Activated T-helper 1 cell treated with anti-CD3 and anti-CD28 coated beads, Interleukin-2, amount 50 U/mL, for 16 hours (primary cell): ENCODE measurements at places on chromosomes 5 and 9.

DNA sequence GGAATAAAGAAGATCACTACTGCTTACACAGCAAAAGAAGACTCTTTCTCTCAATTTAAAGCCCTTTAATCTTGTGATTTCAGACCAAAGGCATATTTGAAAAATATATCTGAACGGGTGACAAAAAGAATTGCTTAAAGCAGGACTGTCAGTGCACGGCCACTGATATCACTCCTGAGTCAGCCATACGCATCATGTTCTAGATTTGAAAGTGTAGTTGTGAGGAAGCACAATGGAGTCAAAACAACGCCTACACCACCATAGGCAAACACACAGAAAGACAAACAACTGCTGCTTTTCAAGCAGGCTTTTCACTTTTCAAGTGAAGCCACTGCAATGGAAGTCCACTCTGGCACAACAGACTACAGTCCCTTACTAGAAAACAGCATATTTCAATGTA, 141.7 kb downstream of the AUH start:
- no peak for DNase-seq

DNA sequence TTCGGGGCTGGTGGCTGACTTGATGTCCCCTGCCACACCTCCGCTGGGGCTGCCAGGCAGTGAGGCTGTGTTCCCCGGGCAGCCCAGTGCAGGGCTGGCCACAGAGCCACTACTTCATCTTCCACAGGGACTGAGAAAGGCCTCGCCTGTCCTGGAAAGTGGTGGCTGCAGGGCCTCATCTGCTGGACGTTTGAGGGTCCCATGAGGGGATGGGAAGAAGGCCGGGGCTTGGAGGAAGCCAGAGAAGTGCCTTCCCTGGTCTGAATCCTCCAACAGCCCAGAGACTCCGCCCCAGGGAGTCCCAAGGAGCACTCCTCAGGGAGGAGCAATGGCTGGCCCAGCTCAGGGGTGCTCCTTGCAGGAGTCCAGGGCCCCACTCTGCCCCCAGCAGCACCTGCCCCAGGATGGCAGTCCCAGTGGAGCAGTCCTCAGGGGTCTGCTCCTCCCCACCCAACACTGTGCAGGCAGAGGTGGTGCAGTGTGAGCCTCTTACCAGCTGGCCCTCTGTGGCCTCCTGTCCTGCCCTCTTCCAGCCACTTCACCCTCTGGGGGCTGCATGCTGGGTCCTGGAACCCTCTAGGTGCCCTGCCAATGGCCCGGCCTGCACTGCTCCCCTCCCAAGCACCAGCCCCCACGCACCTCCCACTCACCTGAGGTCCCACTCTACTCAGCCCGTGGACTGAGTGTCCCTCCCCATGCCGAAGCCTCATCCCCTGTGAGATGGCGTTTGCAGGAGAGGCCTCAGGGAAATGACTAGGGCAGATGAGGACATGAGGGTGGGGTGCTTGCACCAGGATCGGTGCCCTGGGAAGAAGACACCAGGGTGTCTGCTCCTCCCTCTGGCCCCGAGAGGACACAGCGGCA, 47.3 kb upstream of the COL5A1 start:
- no peak for DNase-seq

GRCh38 chr9:137057545-137057944, 3.7 kb upstream of the ENTPD2 start:
- no peak for DNase-seq

- DNase-seq: no peak
Measured at GRCh38 chr9:138122201-138122600, 244.6 kb downstream of the CACNA1B start.
